Metanephros (tissue), 2 donors: ENCODE measurements at places on chromosomes 4 and X. TPM values are rescaled to one million over a fixed set of nuclear protein-coding genes. Genes with fewer than 3 reads are reported as not detected.

The PALLD gene
- 180 TPM for total RNA-seq

The SMAD1 gene
- 46.9 TPM for total RNA-seq

The SPACA5 gene
- total RNA-seq: not detected

The CXCL8 gene
- total RNA-seq: 6.0 TPM

The SSX2B gene
- 0.35 TPM for total RNA-seq

The OPHN1 gene
- total RNA-seq: 20.4 TPM

The AR gene
- total RNA-seq: 7.4 TPM
